Activated CD8-positive, alpha-beta T cell treated with anti-CD3 and anti-CD28 coated beads, Interleukin-2, amount 10 ng/mL, durations not matched to agents 7 days and 5 days (primary cell): ENCODE measurements at places on chromosomes 2 and 18. TPM values are rescaled to one million over a fixed set of nuclear protein-coding genes. Genes with fewer than 3 reads are reported as not detected.

Gene ESPNL
- total RNA-seq, result 0.13 TPM

Gene OR6B2
- total RNA-seq, result not detected

Gene CTLA4
- 4.7 TPM for total RNA-seq

Gene CCDC150
- 17.3 TPM for total RNA-seq

Gene RPRD1A
- total RNA-seq, result 26.8 TPM

Gene ZNF532
- 0.50 TPM for total RNA-seq

Gene RIT2
- not detected for total RNA-seq

Gene CCDC74B
- 3.2 TPM for total RNA-seq

GRCh38 chr18:35474884-35475283 is 22.9 kb downstream of the INO80C start:
- no peak for DNase-seq

DNA sequence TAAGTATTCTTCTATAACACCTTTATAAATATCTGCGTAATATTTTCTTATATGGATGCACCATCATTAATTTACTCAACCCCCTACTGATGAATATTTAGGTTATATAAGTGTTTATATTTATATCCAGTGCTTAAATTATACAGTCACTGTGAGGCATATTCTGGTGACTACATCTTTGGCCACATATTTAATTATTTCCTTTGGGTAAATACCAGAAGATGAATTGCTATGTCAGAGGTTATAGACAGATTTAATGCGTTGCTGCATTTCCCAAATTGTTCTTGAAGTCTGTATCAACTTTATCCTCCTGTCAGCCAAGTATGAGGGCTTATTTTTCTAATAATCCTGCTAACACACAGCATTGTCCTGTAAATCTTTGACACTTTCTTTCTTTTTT is 18.7 kb downstream of the DYSF start:
- no peak for DNase-seq

DNA sequence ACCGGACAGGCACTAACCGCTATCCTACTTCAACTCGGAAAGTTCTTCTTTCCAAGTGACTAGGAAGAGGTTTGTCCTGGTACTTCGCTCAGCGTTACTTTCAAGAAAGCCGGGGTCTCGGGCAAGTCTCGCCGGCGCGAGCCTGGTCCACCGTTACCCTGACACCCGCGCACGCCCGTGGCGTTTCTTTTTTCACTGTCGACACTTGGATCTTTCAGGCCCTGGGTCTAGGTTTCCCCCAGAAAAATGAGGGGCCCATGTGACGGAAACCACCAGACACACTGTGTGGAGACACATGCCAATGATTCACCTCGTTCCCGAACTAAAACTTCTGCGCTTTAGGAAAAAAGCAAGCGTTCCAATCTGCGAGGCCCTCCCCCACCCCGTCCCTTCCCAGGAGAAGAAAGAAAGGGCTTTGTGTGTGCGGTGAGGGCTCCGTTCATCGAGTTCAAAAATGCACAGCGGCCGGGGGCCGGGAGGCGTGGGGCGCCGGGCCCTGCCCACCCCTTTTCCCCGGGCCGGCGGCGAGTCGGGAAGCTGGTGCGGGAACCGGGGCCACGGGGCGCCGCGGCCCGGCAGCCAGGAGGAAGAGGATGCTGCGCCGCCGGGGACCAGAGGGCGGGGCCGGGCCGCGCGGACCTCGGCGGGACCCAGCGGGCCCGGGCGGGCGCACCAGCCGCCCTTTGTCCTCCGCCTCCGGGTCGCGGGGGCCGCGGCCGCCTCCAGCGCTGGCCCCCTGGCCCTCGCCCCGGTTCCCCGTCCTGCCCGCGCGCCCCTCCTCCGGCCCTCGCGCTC is 2.6 kb downstream of the ZNF521 start:
- no peak for DNase-seq
